Fibroblast of skin of scalp (primary cell): ENCODE measurements at places on chromosomes 3 and 15.
A peak's percentile ranks its signal among the peaks of the same experiment; 100 is the strongest.

GRCh38 chr3:196554205-196554604 lies 14.1 kb downstream of the WDR53 start:
- DNase-seq = no peak

GRCh38 chr15:95698951-95699350 lies 631.5 kb upstream of the NR2F2 start:
- peak; percentile 9 for DNase-seq

DNA sequence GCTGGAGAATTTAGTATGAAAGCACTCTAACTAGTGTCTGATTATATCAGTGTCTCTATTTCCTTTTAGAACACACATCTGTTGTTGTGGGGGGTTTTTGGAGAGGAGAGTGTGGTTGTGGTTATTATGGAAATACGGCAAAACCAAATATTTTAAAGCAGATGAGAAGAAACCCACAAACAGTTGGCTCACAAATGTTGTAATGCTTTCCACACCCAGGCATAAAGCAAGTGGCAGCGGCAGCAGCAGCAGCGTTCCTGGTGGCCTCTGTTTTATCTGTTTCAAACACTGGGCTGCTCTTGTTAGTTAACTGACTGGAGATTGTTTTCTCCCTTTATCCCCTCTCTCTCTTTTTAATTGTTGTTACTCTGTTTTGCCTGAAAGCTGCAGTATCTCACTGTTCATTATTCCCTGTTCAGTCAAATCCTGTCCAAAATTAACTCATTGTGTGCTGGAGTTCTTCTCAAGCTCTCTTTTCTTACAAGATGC lies 1045.5 kb upstream of the NR2F2 start:
- DNase-seq = peak; percentile 58

DNA sequence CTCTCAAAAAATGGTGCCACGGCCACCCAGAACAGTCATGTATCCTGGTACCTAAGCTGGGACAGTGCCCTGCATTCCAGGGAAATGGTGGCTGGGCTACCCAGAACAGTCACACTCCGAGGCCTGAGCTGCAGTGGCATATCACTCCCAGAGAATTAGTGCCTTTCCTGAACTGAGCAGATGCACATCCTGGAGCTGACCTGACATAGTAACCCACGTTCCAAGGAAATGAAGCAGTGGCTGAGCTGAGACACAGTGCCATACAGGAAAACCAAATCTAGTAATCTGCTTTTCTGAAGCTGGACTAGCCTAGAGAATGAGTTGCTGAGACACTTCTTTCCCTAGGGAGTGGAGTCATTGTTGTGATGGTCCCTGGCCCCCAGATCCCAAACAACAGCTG lies 41.8 kb downstream of the SERP1 start:
- DNase-seq = no peak

DNA sequence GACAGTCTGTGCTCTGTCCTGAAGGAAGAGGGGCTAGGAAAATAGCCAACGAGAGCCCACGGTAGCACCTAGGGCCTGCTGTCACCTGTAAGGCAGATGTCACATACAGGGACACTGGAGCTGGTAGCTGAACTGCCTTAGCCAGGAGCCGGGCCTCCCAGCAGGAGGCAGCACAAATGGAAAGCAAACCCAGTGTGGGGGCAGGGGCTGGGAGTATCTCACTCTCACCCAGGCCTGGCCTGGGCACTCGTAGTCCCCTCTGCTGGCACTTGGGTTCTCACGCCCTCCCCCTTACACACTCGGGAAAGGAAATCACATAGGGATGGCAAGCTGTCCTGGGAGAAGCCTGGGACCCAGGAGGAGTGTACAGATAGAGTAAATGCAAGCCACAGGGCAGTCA lies 173.1 kb upstream of the CHRNA7 start:
- no peak for DNase-seq

GRCh38 chr3:37072892-37073291 lies 79.6 kb downstream of the MLH1 start:
- DNase-seq = peak; percentile 92

DNA sequence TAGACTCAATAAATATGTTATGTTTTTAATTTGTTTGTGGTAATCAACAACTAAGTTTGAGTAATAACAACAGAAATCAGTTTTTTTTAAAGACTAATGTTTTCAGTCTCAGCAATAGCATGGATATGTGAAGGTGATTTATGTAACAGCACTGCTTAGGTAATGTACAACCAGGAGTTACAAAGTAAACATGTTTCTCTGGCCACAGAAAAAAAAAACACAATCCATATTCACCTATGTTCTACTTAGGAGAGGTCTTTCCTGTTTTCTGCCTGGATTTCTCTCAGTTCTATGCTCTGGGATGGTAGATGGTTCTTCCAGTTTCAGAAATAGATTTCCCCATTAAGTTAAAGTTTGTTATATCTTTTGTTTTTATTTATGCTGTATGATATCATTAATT lies 579.4 kb downstream of the SI start:
- no peak for DNase-seq

DNA sequence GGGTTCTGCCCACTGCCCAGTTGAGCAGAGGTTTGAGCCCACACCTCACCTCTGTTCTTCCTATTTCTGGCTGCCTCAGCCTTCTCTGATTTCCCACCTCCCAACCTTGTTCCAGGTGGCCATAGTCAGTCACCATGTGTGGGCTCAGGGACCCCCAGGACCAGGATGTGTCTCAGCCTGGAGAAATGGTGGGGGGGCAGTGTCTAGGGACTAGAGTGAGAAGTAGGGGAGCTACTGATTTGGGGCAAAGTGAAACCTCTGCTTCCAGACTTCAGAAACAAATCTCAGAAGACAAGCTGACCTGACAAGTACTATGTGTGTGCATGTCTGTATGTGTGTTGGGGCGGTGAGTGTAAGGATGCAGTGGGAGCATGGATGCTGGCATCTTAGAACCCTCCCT lies 22.9 kb downstream of the SHF start:
- DNase-seq = no peak

DNA sequence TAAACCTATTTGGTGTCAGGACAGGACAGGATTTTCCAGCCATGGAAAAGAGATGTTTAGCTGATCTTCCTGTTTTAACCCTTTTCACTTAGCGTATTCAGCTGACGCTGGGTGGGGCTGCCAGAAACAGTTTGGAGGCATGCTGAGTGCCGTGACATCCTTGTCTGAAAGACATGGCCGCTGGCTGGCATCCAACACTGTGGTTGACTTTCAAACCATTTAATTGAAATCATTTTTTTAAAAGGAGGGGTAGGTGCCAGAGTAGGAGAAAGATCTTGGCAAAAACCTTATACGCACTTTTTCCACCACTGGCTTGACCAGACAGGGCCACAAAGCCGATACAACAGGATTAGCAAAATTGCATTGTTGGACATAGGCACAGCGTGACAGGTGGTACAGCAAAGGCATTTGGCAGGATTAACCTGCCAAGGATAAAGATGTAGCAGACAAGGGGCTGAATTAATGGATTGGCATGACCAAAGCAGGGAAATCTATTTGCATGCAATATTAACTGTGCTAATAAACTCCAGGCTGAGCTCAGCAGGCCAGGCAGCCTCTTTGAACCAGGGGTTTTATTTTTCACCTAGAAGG lies 131.8 kb upstream of the TOPAZ1 start:
- no peak for DNase-seq

DNA sequence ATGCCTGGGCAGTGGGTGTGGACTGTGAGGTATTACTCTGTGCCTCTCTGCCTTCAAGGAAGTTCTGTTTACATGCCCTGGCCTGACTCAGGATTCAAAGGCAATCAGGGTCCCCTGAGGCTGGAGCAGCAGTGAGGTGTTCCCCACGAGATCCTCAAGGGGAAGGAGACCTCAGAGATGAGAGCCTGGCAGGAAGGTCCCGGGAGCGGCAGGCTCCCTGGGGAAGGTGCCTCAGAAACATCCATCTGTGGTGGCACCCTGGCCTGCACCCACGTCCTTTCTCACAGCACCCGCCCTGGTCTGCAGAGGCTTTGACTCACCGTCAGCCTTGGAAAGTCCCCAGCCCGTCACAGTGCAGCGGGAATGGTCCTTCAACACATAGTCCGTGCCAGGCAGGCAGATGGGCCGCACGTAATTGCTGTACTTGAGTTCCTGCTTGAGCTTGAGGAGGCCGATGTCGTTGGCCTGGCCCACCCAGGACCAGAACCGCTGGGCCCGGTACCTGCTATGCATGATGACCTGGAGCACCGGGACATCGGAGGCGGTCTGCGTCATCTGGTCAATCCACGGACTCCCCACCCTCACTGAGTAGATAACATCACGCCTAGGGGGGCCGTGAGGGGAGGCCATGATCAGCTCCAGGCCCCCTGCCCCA lies 3.6 kb downstream of the PRSS50 start:
- no peak for DNase-seq

DNA sequence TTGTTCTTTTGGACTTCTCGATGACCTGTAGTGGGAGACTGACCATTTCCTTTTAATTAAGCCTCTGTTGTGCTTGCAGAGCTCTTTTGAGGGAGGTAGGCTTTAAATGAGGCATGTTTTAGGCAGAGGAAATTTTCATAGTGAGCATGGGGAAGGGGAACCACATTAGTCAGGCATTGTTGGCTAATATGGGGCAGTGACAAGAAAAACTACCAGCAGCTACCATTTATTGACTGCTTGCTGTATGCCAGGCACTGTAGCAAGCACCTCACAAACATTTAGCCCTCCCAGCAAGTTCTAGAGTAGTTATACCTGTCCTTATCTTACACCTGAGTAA lies 10.9 kb downstream of the ATG7 start:
- DNase-seq = no peak

DNA sequence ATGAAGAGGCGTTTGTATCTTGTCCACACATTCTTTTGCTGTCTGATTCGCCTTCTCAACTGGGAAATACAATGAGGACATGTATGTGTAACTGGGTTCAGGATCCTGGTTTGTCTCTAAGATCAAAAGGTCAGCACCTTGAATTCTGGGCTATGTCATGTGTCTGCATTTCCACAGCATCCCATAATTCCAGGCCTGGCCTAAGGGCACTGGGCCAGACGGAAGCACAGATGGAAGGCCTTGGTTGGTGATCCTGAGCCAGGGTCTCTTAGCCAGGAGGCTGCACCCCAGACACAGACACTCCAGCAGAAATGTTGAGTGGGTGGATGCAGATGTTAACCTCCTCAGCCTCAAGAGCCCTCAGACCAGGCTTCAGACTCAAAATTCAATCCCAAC lies 23.7 kb upstream of the HERC1 start:
- DNase-seq = no peak

DNA sequence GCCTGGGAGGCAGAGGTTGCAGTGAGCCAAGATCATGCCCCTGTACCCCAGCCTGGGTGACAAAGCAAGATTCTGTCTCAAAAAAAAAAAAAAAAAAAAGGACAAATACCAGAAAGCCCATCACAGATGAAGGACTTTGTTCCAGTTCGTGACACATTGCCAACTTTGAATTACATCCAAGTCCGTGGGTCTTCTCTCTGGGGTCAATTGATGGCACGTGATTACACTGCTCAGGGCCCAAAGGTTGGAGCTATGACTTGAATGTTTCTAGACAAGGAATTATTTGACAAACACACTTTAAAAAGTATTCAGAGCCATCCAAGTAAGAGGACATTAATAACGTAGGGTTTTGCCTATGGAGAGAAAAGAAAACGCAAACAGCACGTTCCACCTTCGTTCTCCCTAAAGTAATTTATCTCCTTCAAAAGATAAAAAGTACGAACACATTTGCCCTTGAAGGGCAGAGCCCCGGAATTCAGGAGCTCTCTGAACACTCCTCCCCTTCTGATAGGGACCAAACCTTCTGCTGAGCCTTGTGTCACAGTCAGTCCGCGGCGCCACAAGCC lies 31.3 kb upstream of the ST3GAL6 start:
- DNase-seq = no peak

GRCh38 chr3:29363110-29363509 lies 82.2 kb downstream of the RBMS3 start:
- DNase-seq = no peak

DNA sequence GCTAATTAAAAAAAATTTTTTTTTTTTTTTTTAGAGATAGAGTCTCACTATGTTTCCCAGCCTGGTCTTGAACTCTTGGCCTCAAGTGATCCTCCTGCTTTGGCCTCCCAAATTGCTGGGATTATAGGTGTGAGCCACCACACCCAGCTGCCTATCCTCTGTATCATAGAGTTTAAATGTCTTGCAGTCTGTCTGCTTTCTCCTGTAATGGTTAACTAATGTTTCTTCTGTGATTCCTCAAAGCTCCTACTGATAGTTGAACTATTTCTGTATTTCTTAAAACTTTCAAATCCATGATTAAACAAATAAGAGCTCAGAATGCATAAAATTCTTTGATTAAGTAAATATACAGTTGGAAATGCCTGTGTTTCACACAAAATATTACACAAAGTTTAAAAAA lies 115.4 kb upstream of the TPM1 start:
- peak; percentile 51 for DNase-seq

DNA sequence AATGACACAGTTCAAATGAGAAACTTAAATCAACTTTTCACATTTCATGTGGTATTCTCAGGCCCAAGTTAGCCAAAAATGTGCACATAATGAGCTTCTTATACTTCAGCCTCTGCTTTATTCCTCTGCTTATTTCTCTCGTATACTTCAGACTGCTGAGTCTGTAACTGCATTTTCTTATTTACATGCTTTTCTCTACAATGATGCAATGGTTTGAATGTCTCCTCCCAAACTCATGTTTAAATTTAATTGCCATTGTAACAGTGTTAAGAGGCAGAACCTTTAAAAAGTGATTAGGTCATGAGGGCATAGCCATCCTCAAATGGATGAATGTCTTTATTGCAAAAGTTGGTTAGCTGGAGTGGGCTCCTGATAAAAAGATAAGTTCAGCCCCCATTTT lies 184.2 kb downstream of the SUCLG2 start:
- DNase-seq = no peak

DNA sequence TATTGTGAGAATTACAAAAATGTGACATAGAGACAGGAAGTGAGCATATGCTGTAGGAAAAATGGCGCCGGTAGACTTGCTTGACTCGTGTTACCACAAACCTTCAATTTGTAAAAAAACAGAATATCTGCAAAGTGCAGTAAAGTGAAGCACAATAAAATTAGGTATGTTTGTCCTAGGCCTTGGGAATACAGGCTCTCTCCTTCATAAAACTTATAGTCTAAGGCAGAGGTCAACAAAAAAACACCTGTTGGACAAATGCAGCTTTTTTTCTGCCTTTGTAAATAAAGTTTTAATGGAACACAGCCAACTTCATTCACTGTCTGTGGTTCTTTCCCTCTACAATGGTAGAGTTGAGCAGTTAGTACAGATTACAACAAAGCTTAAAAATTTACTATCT lies 216.8 kb upstream of the SATB1 start:
- no peak for DNase-seq

DNA sequence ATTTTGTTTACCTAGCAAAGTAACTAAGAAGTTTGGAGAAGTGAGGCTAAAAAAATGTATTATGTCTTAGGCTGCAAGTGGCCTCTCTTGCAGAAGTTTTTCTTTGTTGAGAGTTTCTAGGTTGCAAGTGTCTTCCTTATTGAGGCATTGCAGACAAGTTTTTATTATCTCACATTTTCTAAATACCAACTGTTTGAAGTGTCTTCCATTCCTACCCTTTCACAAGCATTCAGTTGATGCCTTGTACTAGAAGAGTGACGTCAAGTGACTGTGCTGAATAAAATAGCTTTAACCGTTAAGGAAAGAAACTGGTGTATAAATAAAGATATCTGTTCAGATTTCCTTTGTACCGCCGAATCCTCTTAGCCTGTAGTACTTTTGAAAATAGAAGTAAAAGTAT lies 123.3 kb downstream of the ALCAM start:
- DNase-seq = no peak
